ENCODE measurements at places on chromosomes 2 and 18.

DNA sequence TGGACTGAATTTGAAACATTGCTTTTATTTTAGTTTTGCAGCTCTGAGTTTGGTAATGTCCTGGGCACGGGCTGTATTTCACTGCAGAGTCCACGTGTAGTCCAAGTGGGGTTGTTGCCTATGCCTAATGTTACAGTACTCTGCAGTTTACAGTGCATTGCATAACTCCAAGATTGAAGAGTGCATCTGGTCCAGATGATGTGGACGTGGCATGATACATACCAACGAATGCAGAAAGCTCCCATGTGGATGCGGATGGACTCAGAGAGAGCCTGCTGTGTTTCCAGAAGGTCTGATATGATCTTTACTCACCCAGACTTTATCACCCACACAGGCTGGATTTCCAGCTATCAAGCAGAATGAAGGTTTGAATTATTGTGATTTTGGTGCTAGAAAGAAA lies 44.4 kb upstream of the CCDC68 start:
- no peak for DNase-seq

DNA sequence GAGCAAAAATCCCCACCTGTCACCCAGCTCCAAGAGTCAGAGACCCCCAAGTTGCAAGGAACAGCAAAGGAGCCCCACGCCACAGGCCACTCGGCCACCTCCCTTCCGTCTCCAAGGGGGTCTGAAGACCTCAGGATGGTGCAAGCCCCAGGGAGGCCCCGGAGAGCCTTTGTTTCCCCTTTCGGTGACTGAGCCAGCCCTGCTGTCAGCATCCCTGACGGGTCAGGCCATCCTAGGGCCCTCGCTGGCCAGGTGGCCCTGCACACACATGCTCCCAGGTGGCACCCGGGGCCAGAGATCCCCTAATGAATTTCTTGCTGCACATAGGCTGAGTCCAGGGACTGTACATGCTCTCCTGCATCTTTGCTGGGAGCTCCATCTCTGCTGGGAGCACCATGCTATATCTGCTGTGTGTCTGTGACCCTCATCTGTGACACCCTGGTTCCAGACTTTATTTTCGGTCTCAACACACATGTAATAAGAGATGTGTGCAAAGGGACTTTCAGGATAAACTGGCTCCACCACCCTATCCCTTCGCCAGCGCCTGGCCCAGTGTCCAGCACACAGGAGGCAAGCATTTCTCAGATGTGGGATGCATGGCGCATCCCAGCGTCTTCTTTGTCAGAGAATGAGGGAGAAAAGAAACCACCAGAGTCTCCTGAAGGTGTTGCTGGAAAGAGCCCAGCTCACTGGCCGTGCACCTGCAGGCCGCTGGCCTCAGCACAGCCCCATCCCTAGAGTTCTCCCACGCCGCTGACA lies 27.4 kb downstream of the ADI1 start:
- DNase-seq = no peak

DNA sequence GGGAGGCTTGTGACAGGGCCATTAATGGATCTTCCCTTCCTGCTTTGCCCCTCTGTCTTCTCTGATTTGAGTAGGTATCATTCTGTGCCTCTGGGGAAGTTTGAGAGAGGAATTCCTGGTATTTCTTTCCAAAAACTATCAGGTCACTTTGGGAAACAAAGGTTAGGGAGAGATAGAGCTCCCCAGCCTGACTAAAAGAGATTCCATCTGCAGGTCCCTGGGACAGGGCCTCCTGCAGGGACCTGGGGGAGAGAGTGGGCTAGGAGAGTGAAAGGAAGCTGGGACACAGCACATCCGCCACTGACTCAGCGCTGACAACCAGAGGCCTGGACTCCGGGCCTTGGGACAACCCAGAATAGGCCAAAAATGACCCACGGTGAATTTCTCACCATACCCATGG lies 6.4 kb downstream of the GALNT14 start:
- no peak for DNase-seq

GRCh38 chr2:10217489-10218435 lies 84.9 kb upstream of the HPCAL1 start:
- DNase-seq = no peak

DNA sequence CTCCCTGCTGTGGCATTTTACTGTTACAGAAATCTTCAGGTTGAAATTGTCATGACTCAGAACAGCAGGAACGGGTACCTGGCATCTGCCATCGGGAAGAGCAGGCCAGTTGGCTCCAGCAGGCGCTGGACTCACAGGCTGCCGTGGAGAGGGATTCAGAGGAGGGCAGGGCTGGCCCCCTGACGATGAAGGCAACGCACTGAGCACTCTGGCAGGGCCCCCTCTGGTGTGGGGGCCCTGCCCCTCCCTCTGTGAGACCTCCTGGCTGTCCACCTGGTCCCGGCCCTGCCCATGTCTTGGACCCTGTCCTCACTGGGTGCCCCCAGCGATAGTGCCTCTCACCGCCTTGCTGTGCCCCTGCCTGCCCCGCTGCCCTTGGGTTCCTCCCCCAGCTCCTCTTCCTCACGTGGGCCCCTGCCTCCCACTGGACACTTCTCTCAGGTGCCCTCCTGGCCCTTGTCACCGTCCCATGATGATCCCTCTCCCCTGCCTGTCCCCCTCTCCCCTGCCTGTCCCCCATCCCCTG lies 23.3 kb upstream of the ALLC start:
- no peak for DNase-seq

GRCh38 chr2:33208400-33208799 lies 261.6 kb downstream of the LTBP1 start:
- DNase-seq = no peak

DNA sequence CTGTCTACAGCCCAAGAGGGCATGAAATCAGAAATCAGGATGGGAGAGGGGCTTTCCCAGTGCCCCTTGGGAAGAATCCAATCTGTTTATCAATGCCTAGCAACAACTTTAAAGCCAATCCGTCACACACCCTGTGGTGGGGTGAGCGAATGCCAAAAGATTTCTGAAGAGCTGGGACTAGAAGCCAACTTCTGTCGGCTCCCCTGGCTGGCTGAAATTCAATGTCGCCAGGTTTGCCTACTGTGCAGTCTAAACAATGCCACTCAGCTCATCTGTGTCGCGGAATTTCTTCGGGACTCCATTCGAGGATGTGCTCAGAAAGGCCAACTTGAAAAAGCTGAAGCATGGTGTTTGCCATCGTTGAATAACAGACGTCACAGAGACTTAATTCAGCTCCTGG lies 31.5 kb upstream of the NCKAP5 start:
- DNase-seq = no peak

- DNase-seq = no peak
Measured at GRCh38 chr2:20327370-20327769, 23.3 kb downstream of the PUM2 start.

- DNase-seq = no peak
Measured at GRCh38 chr2:18379870-18380269, 180.6 kb downstream of the RDH14 start.

- no peak for DNase-seq
Measured at GRCh38 chr2:188607501-188607900, 315.8 kb downstream of the GULP1 start.

DNA sequence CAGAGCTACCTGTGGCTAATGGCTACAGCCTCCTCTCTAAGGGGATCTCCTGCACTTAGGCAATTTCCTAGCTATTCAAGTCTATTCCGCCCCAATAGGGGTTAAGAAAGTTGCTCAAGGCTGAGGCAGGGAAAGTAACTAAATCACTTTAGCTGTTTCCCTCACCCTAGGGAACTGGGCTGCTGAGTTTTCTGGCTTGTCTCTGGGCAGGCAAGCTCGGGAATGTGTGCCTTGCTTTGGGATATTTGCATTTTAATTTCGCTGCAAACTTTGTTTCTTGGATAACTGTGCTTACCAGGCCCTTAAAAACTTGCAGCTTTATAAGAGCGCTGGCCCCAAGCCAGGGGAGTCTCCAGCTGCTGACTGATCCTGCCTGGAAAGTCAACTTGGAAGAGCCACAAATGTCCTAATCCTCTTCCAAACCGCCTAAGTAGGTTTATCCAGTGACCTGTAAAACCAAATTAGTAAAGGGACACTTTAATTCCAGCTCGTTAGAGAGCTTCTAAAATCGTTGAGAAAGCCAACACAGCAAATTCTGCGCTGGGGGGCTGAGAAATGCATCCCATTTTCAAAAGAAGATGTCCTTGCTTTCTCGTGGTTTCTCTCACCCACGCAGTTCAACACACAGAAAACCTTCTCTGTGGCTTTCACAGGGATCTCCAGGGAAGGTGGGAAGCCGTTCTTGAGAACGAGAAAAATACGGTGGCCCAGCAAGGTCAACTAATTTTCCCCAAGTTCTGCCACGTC lies 59.5 kb upstream of the SP3 start:
- DNase-seq = no peak

DNA sequence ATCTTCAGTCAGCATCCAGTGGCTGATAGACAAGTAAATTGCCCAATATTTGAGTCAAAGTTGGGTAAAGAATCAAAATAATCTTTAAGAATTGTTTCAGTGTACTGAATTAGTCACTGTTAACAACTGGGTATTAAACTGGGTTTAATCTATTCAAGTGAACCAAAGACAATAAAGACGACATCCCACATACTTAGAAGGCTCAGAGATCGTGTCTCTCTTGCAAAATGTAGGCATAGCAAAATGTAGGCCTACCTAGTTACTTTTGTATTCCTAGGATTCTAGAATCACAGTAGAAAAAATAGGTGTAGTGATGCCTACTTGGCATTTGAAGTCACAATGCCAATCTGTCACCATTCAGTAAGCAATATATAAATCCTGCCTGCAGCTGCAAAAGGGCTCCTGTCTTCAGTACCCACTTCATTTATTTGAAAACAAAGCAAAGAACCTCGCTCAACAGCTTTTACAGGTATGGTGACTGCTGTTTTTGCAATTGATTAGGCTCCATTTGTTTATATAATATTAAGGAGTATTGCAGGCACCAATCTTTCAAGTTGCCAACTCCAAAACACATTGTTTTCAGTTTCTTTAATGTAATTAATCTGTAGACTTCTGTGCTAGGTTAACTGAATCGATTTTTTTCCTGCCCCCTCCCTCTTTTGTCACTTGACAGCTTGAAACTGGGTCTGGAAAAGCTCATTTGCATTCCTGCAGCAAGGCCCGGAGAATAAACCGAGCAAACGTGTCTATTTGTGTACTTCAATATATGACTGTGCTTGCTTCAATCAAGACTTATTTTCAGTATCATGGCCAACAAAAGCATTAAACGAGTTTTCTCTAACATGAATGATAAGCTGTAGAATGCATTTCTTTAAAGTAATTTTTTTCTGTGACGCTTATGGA lies 1074.9 kb downstream of the TDRD15 start:
- DNase-seq = no peak

GRCh38 chr2:161041356-161041755 lies 118.9 kb upstream of the TANK start:
- no peak for DNase-seq

- DNase-seq = no peak
Measured at GRCh38 chr2:96102596-96103186, 13.7 kb downstream of the ADRA2B start.

DNA sequence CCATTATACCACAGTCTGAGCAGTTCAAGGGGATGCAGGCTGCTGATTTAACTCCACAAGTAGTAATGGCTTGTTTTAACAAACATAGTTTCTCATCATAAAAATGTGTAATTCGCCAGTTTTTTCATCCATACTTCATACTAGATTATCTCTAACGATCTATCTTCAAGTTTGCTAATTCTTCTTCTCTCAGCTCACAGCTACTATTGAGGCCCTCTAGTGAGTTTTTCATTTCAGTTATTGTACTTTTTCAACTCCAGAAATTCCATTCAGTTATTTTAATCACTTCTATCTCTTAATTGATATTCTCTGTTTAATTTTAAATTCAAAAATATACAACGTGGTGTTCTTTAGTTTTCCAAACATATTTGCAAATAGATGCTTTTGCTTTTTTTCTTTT lies 20.1 kb upstream of the TMEM87B start:
- no peak for DNase-seq

DNA sequence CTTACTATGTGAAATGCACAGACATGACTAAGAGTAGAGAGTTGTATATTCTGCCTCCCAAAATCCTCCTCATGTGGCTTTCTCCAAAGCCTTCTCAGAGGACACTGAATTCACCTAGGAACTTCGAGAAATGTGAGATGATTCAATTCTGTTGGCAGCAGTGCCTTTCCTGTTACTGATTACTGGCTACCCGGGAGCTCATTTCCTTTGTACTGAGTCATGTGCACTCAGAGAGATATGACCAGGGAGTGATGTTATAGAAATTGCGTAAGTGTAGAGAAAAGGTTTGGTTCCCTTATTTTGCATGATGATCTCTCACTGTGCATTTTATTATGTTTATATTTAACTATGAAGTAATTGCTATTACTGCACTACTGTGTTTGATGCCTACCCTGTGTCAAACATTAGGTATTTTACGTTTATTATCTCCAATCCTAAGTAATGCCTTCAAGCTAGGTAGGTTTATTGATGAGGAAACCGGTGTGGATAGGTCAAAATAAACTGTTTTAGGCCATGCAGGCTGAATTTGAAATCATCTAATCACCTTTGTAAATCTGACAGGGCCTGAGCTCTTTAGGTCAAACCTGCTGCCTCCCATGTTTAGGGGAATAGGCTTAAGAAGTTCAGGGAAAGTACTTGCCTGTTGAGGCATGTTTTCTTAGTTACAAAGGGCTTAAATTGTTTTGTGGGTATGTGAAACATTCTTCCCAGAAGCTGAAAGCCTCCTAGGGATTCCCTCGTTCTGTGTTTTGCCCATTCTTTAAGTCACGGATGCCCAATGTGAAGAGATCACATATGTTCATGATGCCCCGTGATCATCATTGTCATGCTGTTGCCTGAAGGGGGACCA lies 86.8 kb downstream of the FMNL2 start:
- DNase-seq = no peak

GRCh38 chr2:130963196-130963848 lies 126.6 kb downstream of the ARHGEF4 start:
- DNase-seq = no peak

DNA sequence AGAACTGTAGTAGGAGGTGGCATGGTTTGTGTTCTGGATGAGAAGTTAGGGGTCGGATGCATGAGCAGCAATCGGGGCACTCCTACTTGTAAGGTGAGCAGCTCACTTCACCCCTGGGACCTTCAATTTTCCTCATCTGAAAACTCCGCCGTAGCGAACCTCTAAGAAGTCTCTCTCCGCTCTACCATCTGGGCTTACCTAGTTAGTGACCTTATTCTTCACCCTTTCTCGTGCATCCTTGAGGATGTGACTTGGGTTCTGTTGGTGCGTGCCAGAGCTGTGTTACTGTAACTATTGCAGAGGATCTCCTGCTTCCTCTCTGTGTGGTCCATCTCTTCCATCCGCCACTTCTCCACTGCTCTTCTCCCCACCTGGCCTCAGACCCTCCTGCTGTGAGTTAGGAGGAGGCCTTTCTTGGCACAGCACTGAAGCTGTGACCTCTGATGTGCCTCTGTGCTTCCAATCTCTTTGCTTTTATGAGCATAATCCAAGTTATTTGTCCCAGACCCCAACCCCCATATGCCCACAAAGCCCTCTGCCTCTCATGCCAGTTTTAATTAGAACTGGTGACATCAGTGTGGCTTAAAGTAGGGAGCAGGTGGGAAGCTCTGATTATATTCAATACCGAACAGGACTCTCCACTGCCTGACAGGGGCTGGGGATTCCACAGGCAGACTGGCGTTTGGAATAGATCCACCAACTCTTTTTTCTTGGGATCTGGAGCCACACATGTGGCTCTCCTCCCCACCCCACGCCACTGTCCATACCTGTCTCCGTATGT lies 178.4 kb downstream of the BCL2 start:
- no peak for DNase-seq

GRCh38 chr2:239930378-239930777 lies 94.8 kb downstream of the NDUFA10 start:
- no peak for DNase-seq
